Daoy (cell line): ENCODE measurements at places on chromosomes 1 and 21. TPM values are rescaled to one million over a fixed set of nuclear protein-coding genes. Genes with fewer than 3 reads are reported as not detected.

DTL gene
- 28.7 and 37.0 TPM in 2 replicates for total RNA-seq

CFAP107 gene
- total RNA-seq: not detected in 2 replicates

PLPPR4 gene
- total RNA-seq: 0.21 and 0.63 TPM in 2 replicates

KRTAP12-2 gene
- total RNA-seq: not detected in 2 replicates

GRCh38 chr1:202565890-202566602 lies 144.2 kb downstream of the SYT2 start:
- no peak for DNase-seq

- peak; percentile 25 for DNase-seq
Measured at GRCh38 chr1:2840036-2840809, 38.7 kb upstream of the TTC34 start.

- peak; percentile 17 for DNase-seq
Measured at GRCh38 chr1:201653883-201654282, 115.0 kb downstream of the NAV1 start.

- DNase-seq: no peak
Measured at GRCh38 chr1:176803596-176803995, 340.6 kb downstream of the PAPPA2 start.

GRCh38 chr1:234699795-234700665 lies 90.1 kb upstream of the IRF2BP2 start:
- peak; percentile 75 for DNase-seq

GRCh38 chr1:157771661-157772425 lies 5.1 kb downstream of the FCRL2 start:
- DNase-seq: peak; percentile 64

DNA sequence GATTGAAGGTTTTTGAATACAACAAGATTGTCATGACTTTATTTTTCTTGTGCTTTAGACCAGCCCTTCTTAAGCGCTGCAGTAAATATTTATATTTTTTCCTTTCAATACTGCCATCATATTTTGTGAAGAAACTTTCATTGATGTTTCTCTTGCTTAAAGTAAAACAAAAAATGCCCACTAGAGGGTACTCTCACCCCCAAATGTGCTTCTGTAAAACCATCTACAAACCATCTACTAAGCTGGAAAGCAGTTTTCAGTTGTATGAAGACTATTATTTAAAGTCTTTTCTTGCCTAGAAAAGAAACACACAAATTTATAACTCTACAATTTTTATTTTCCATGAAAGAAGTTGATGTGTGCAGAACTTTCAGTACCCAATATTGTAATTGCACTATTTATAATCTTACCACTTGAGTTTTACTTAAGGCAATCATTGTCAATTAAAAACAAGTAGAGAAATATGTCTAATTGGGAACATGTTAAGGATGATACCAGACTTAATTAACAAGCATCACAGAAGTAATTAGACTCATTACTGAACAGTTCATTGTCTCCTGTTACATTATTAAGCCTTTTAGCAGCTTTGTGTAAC lies 10.7 kb downstream of the LEPR start:
- DNase-seq: peak; percentile 14

- no peak for DNase-seq
Measured at GRCh38 chr21:10627316-10627863, 106.0 kb downstream of the TPTE start.

- DNase-seq: peak; percentile 66
Measured at GRCh38 chr21:32562426-32562825, 22.9 kb downstream of the TCP10L start.

- no peak for DNase-seq
Measured at GRCh38 chr1:246691622-246692495, 32.4 kb upstream of the SCCPDH start.
